ENCODE measurements at places on chromosomes 4 and X.

DNA sequence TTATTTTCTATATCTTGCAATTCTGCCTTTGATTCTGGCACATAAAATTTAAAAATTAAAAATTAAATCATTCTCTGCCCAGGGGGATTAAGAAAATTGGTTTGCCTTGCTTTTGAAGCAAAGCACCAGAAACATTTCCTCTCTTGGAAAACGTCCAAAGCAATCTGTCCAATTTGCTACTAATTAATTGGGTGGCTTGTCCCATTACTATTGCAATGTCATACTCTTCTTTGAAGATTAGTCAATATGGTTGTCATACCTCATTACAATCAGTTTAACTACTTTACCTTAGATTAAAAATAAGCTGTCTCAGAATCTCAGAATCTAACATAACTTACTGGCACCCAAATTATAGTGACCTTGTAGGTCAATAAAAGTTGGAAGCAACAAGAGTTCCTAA lies 208.8 kb downstream of the TMA16 start:
- no peak for DNase-seq

GRCh38 chrX:16914058-16914457 lies 32.4 kb upstream of the REPS2 start:
- no peak for DNase-seq

DNA sequence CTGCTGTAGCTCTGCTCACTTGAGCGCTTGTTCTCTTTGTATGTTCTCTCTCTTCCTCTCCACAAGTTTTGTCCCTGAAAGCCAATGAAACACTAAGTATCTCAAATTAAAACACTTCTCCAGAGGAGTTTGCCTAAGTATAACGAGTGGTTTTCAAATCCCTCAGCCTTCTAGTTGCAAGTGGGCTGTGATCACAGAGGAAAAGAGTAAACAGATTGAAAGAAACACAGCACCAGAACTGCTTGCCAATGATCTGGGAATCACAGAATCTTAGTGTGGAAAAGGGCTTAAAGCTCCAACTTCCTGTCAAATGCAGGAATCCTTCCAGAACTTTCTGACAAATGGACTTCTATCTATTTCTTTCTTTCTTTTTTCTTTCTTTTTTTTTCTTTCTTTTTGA lies 4.8 kb upstream of the PRSS12 start:
- no peak for DNase-seq

DNA sequence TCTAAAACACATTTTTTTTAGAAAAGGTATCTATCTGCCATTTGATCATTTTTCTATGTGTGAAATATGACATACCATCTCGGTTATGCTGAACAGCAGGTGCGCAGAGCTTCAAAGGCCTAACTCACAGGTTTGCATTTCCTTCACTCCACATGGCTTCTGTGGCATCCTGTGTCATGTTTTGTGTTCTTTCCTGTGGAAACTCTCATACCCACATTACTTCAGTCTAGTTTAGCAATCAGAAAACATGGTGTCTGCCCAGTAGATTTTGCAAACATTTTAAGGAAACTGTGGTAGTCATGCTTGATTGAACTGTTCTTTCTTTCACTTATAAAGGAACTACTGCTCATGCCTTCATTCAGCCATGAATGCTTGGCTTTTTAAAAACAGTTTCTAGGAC lies 11.3 kb upstream of the ARAP2 start:
- DNase-seq: peak; percentile 20

GRCh38 chrX:24996096-24996709 lies 19.6 kb downstream of the ARX start:
- DNase-seq: no peak

DNA sequence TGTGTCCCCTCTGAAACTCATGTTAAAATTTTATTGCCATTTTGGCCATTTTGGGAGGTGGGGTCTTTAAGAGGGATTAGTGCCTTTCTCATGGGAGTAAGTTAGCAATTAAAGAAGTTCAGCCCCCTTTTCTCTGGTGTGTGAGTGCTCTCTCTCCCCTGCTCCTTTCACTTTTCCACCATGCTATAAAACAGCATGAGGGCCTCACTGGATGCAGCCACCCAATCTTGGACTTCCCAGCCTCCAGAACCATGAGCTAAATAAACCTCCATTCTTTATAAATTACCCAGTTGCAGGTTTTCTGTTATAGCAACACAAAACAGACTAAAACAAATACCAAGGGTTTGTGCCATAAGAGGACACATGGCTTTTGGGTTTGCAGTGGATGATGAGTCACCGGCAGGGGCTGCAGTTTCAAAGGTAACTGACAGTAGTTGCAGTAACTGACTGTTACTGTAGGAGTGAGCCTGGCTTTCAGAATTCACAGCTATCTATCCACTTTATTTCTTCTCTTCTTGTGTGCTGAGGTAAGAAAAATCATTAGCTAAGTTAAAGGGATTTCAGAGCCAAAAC lies 121.5 kb downstream of the PPEF1 start:
- no peak for DNase-seq

GRCh38 chr4:10554694-10555093 lies 97.5 kb upstream of the ZNF518B start:
- peak; percentile 11 for DNase-seq

DNA sequence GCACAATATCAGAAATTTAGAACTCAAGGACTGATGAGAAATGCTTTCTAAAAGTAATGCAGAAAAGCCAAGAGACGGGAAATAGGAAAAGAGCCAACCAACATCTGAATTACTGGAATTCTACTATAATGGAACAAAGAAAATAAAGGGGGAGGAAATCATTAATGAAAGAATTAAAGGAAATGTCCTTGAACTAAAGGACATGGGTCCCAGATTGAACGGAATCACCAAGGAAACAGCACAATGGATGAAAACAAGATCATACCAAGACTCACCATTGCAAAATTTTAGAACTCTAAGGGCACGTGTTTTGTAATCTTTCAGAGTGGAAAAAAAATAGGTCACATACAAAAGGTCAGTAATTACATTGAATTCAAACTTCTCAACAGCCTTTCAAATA lies 35.9 kb downstream of the HPGDS start:
- no peak for DNase-seq

GRCh38 chr4:102553982-102554381 lies 52.8 kb downstream of the NFKB1 start:
- no peak for DNase-seq

DNA sequence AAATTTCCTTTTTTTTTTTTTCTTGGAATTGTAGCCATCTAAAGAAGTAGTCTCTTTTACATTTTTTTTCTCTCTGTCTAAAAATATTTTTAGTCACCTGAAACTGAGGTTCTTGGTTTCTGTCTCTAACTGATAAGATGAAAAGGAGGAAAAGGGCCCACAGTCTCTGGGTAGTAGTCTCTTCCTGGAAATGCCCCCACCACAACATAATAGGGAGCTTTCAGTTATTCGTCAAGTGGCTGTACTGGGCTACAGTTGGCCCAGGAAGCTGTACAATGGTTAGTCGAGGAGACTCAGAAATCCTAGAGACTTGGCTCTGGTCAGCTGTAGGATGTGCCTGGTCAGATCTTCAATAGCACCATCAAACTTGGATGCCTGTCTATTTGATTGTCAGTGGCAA lies 163.4 kb downstream of the ACTRT1 start:
- DNase-seq: no peak

DNA sequence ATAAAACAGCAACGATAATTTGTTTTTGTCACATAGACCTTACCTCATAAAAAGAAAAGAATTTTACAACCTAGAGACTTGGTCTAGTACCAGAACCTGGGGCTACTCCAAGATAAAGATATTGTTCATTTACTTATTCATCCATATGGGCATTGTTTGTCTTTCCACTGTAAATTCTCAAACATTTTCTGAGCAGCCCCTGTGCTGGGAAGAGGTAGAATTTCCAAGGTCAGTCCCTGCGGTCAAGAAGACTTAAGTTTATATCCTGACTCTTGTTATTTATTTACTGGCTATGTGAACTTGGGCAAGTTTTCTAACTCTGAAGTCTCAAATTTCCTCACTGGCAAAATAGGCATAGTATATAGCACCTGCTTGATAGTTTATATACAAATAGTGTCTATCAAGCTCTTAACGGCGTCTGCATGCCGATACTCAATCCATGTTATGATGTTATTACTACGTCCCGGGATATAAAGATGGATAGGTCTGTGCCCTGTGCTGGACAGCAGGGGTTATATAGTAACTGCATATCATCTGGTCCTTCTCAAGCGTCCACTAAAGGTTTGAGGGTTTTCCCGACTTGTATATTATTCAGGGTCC lies 222.1 kb upstream of the TAPT1 start:
- DNase-seq: no peak

DNA sequence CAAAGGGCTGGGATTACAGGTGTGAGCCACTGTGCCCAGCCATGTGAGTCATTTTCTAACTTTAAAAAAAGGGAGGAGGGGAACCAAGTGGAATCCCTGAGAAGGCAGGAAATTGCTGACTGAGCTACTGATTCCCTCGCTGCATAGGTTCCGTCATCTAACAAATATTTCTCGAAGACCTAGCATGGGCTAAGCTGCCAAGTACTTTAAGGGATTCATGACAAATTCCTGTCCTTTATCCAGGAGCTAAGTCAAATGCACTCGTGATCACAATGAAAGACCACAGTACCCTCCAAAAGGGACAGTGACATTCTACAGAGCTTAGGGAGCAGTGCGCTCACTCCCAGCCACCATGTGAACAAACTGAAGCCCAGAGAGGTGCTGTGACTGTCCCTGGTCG lies 33.2 kb upstream of the MAN2B2 start:
- DNase-seq: no peak

DNA sequence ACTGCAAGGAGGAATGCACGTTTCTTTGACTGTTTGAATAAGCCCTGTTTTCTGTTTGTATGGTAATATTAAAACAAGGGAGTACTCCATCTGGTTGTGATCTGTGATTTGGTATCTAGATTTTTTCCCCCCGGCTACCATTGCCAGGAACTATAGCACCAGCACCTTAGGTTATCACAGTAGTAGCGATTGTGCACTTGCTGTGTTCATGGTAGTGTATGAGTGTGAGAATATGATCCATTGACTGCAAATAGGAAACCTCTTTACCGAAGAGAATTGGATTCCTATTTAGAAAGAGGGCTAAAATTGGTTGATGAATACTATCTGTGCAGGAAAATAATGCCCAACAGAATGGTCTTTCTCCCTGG lies 69.9 kb downstream of the LARP7 start:
- no peak for DNase-seq

GRCh38 chr4:14168919-14169318 lies 541.4 kb upstream of the BOD1L1 start:
- no peak for DNase-seq

DNA sequence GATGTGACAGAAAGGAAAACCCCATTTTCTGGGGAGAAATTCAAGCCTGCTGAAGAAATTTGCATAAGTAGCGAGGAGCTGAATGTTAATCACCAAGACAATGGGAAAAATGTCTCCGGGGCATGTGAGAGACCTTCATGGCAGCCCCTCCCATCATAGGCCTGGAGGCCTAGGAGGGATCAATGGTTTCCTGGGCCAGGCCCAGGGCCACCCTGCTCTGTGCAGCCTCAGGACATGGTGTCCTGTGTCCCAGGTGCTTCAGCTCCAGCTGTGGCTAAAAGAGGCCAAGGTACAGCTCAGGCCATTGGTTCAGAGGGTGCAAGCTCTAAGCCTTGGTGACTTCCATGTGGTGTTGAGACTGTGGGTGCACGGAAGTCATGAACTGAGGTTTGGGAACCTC lies 31.2 kb downstream of the ETDB start:
- no peak for DNase-seq

DNA sequence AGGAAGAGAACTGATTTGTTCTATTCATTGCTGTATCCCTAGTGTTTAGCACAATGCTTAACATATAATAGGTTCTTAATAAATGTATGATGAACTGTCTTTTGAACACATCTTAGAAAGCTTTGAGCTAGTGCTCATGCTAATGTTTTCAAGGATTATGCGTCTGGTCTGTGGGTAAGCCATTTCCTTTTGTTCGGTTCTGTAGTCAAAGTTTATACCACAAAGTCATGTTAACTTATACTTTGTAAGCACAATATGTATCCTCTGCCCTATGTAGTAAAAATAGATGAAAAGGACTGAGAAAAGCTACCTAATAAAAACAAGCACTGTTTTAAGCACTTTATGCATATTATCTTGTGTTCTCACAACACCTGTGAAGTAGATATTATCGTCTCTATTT lies 301.9 kb downstream of the GLUD2 start:
- no peak for DNase-seq

DNA sequence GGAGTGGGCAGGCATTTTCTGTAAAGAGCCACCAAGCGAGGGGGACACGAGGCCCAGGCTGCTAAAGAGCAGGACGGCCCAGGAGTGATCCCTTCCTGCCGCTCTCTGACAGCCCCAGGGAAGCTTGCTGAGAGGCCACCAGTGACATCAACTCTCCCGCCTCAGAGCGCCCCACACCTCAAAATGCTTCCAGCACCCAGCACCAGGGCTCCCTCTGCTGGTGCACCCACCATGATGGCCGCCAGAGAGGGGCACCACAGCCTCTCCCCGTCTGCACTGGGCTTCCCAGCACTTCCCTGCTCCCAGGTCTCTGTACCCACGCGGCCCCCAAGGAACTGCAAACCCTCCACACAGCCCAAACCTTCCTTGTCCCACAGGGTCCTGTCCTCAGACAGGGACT lies 40.4 kb downstream of the GAK start:
- DNase-seq: no peak

- DNase-seq: no peak
Observed at GRCh38 chr4:185040523-185040922, 22.2 kb downstream of the HELT start.

DNA sequence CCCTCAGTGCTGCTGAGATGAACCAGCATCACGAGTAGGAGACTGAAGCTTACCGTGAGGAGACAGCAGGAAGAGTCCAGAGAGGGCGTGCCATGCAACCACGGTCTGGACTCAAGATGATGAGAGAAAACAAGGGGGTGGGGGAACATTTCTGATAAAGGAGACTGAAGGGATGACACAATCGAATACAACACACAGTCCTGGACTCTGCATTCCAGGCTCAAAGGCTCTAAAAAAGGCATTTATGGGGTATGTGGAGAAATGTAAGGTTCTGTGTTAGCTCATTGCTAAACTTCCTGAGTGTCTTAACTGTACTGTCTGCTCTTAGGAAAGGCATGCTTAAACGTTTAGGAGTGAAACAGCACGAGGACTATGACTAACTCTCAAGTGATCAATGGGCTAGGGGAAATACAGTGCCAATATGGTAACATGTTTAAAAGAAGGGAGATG lies 20.6 kb upstream of the IRAK1 start:
- DNase-seq: no peak

GRCh38 chr4:144399927-144400326 lies 246.0 kb upstream of the HHIP start:
- no peak for DNase-seq

GRCh38 chrX:17822351-17822750 lies 38.7 kb downstream of the RAI2 start:
- DNase-seq: no peak

DNA sequence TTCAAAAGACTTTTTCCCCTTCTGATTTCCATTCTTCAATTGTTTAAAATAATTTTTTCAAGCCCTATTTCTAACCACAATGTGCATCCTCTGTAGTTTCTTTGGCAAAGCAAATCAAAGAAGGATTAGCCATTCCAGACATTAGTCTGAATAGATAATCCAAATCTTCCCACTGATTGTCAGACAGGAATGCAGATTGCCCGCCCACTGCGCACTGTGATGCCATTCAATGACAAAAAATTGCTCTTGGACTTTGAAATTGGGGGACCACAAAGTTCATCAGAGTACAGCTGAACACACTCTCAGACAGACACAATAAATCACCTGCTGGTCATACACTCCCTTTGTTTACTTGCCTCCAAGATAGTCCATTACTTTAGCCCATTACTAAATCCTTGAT lies 216.5 kb upstream of the DKK2 start:
- DNase-seq: no peak

GRCh38 chrX:149950681-149951080 lies 12.4 kb upstream of the EOLA2 start:
- no peak for DNase-seq

All from activated CD8-positive, alpha-beta memory T cell treated with anti-CD3 and anti-CD28 coated beads for 1 hour (primary cell).